Stimulated activated naive CD4-positive, alpha-beta T cell treated with Interleukin-2 at 50 U/mL for 16 hours (primary cell): ENCODE measurements at places on chromosomes 16 and 17.

DNA sequence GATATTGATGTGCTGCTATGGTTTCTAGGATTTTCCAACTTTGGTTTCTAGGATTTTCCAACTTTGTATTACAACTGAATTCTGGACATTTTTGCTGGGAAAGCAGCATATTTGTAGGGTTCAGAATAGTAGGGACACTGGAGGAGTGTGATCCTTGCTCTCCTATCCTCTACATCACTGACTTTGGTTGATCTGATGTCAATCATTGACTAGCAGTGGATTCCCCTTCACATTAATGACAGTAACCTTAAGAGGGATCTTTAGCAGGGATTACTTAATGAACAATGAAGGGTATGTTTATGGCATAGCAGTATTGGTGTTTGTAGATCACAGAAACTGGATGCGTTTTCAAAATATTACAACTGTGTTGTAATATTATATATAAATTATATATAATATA lies 67.4 kb downstream of the MAP2K4 start:
- no peak for DNase-seq

DNA sequence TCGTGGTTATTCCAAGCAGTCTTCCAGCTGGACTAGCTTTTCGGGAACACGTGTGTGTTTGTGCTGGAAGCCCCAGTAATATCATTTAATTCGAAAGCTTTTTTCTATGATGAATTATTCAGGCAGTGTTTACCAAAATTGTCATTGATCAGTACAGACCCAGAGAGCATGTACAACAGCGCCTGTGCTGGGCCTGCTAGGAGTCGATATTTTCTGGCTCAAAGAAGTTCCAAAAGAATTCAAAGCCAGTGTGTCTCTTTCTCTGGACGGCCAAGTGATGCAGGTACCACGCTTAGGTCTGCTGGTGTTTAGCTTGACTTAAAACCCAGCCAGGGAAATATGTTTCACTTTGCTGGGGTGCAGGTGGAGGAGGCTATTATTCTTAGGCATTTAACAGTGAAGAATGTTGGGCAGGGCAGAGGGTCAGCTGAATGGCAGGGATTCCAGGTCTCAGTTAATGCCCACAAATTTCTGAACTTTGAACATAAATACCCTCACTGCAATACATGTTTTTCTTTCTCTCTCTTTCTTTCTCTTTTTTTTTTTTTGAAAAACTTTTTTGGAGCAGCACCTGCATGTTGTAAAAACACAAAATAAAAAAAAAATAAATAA lies 401.3 kb downstream of the WWOX start:
- DNase-seq, result no peak

- DNase-seq, result no peak
These were observed 126.9 kb upstream of the TNRC6C start for GRCh38 chr17:77831474-77832179.

GRCh38 chr17:48194097-48194550 lies 86.6 kb downstream of the SNX11 start:
- no peak for DNase-seq

GRCh38 chr17:32659419-32659842 lies 172.6 kb downstream of the CDK5R1 start:
- DNase-seq, result peak; percentile 36

DNA sequence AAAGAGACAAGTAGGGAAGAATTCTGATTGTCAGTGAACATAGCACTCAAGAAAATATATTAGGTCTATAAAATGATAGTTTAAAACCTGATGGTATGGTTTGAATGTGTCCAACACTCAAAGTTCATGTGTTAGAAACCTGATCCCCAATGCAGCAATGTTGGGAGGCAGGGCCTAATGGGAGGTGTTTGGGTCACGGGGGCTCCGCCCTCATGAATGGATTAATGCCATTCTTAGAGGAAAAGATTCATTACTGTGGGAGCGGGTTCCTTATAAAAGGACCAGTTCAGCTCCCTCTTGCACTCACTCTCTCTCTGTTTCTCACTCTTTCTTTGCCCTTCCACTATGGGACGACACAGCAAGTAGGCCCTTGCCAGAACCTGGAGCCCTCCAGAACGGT lies 41.5 kb upstream of the SLC47A1 start:
- DNase-seq, result no peak

- no peak for DNase-seq
These were observed 78.1 kb upstream of the DHX40 start for GRCh38 chr17:59487161-59487873.

- DNase-seq, result no peak
These were observed 680.8 kb upstream of the CDH8 start for GRCh38 chr16:62717026-62717425.

DNA sequence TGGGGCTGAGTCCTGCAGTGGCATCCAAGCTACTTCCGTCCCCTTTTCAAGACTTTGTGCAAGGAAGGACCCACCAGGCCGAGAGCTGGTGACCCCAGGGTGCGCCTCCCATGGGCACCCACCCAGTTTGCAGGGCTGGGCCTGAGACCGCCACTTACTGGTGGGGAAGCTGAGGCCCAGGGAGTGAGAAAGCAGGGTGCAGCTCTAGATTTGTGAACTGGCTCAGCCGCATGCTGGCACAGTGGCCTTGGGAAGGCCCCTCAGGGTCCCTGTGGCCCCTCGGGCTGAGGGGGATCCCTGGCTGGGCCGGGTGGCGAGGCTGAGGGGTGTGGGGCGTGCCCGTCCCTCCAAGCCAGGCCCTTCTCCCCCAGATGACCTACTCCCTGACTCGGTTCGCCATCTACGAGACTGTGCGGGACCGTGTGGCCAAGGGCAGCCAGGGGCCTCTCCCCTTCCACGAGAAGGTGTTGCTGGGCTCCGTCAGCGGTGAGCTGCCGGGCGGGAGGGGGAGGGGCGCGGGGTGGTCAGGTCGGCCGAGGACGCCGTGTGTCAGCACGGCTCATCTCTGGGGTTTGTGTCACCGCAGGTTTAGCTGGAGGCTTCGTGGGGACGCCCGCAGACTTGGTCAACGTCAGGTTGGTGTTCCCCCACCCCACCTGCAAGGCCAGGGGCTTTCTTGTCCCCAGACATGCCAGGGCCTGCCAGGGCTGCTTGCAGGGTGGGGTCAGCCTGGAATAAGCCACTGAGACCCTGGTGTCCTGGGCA lies 3.2 kb downstream of the SLC25A10 start:
- no peak for DNase-seq

DNA sequence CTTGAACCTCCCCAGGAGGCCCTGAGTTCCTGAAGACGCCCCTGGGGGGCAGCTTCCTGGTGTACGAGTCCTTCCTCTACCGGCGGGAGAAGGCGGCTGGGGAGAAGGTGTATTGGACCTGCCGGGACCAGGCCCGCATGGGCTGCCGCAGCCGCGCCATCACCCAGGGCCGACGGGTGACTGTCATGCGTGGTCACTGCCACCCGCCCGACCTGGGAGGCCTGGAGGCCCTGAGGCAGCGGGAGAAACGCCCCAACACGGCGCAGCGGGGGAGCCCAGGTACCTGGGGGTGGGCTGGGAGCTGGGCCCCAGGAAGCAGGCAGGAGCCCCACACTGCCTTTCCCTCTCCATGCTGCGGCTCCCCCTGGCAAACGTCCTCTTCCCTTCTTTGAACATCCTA lies 22.0 kb downstream of the FLYWCH1 start:
- DNase-seq, result no peak

- DNase-seq, result no peak
These were observed 13.8 kb downstream of the ARSG start for GRCh38 chr17:68305142-68305541.

- no peak for DNase-seq
These were observed 19.2 kb downstream of the PRPSAP2 start for GRCh38 chr17:18877104-18877645.

DNA sequence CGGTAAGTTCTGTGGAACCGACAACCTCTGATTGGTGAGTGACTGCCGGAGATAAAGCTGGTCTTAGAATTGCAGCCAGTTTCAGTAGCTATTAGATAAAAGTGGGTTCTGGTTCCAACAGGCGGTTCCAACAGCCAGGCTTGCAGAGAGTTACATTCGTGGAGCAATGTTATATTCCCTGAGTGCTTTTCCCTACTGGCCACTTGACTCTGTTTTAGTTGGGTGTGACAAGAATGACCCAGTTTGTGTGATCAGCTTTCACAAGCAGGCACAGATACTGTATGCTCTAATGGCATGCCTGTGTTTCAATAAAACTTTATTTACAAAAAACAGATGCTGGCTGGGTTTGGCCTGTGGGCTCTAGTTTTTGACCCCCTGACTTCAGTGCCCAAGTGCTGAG lies 196.6 kb downstream of the SNX29 start:
- no peak for DNase-seq

DNA sequence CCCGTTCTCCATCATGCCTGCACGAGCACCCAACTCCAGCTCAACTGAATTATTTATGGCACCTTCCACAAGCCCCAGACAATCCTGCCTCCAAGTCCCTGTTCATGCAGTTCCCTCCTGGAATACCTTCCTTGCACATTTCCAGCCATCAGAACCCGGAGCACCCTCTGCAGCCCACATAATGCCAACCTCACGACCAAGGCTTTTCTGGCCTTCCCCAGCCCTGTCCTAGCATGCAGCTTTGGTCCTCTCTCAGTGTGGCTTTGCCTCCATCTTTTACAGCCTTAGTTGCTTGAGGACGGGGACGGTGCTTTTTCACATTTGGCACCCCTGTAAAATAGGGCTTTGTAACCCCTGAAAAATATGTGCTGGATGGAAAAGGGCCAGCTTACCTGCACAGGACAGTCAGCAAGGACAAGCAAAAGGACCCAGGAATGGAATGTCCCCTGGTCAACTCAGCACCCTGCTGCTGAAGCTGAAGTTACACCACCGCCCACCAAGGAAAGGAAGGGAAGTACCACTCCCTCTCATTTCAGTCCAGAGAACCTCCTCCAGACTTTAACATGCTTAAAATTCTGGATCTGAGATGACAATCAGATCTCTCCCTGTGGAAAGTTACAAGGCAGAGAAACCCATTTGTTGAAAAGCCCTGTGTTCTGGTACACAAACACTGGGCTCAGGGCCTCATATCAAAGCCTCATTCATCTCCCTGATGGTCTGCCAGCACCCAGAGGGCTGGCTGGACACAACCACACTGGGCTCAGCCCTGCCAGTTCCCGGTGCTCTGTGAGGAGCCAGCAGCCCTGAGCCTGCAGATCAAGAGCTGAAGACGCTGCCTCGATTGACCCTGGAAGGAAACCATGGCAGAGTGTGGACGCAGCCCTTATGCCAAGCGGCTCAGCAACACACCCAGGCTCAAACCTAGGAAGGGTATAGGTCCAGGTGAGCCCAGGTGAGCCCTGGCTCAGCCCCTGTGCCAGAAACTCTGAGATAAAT lies 2.9 kb downstream of the SLC39A11 start:
- no peak for DNase-seq

GRCh38 chr17:61464843-61465180 lies 12.6 kb downstream of the TBX4 start:
- DNase-seq, result no peak

DNA sequence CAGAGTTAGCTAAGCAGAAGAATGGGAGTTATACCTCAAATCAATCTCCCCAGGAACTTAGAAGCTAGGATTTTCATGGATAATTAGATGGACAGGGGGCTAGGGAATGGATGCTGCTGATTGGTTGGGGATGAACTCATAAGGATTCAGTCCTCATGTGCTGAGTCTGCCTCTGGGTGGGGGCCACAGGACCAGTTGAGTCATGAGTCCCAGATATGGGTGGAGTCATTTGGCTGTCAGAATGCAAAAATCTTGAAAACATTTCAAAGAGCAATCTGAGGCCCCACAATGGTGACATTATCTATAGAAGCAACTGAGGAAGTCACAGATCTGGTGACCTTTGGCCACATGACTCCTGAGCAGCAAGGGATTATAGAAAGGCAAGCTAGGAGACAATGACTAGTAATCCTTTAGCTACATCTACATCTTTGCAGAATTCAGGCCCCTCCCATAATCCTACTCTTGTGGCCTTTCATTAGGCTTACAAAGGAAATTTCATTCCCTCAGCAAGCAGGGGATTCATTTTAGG lies 82.6 kb upstream of the CCL2 start:
- DNase-seq, result no peak
